ENCODE measurements at places on chromosomes 3 and 15.

GRCh38 chr3:146542179-146542578 lies 2.2 kb downstream of the PLSCR1 start:
- no peak for DNase-seq

DNA sequence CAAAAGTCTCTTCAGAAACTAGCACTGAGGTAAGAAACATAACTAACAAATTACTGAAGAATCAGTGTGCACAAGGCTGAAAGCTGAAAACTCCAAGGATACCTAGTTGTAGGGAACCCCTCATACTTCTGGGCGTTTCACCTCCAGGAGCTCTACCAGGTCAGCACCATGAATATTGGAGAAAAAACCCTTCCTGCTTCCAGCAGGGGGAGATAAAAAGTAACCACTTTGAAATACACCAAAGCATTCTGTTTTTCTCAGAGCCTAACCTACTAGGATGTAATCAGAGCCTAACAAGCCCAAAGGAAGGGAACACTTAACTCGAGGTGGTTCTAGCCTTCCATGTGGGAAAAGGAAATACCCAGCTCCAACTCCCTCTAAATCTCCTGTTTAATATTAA lies 175.8 kb upstream of the MME start:
- DNase-seq = no peak

DNA sequence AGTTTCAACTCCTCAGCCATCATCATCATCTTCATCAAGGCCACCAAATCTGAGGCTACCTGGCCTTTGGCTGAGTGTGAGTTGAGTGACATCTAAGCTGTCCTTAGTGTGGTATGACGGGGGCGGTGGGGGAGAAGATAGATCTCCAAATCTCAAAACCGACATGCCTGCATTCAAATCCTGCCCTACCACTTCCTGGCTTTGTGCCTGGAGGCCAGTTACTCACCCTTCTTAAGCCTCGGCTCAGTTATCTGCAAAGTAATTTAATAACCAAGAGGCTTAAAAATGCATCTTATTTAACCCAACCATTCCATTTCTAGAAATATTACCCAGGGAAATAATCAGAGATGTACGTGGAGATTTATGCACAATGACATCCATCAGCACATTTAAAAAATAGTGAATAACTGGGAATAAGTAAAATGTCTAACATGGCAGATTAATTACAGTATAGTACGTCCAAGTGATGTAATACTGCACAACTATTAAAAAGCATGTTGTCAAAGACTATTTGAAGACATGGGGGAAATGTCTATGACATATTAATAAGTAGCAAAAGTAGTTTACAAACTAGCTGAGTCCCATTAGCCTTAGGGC lies 167.4 kb downstream of the NTRK3 start:
- DNase-seq = no peak

DNA sequence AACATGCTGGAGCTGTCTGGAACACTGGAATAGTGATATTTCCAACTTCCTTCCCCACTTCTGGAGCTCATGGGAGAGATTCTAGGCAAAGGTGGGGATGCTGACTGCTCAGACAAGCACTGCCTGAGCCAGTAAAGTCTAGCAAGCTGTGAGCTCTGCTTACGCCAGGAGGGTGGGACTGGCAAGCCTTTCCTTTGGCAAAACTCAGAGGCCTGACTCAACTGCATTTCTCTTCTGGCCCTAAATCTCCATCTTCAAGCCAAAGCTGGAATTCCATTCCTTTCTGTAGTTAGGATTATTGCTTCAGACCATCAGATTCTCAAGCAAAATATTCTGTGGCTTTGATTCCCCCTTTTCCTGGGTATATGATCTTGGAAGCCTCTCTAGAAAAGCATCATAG lies 20.3 kb upstream of the EPB42 start:
- no peak for DNase-seq

- DNase-seq = no peak
These were observed 8.2 kb downstream of the TKT start for GRCh38 chr3:53247619-53248018.

GRCh38 chr3:181930105-181930504 lies 218.4 kb downstream of the SOX2 start:
- no peak for DNase-seq

- DNase-seq = no peak
These were observed 209.2 kb downstream of the NSUN3 start for GRCh38 chr3:94272016-94272415.

DNA sequence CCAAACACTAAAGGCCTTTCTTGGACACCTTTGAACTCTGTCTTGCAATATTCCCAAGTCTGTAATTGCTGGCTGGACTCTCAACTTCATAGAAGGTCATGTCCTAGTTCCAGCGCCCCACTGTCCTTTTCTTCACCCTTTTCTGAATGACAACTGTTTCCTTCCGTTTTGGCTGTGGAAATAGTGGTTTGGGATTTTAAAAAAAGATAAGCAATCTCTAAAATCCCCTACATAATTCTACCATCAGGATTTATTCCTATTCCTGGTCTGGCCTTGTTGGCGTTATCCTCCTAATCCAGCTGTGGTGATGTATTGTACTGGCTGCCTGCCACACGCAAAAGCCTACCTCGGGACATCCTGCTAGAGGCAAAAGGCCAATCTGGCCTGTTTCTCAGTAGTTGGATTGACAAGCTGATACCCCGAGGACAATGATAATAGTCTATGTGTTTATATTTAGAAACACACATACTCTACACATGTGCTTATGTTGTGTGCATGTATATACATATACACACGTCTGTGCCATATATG lies 440.3 kb upstream of the DPH6 start:
- peak; percentile 7 for DNase-seq

- DNase-seq = no peak
These were observed 93.0 kb upstream of the C3orf80 start for GRCh38 chr3:160132226-160132625.

DNA sequence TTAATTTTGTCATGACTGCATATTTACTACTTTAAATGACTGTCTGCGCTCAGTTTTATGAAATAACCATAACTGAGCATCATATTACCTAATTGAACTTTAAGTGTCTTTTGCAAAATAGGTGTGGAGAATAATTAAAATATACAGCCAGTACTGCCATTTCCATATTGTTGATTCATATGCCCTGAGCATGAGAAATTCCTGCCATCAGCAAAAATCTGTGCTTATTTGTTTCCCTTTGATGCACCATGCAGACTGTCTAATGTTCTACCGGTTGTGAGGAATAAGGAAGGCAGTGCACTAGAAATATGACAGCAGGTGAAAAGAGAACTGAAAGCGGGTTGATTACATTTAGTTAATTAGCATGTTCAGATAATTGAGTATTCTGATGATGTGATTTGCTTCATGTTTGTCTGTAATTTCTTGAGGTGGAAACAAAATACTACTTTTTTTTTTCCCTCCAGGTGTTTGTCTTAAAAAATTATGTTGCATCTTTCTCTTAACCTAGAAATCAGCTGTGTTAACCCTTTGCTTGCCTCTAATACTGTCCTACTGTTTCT lies 229.4 kb upstream of the AZI2 start:
- DNase-seq = no peak

- DNase-seq = no peak
These were observed 117.0 kb upstream of the TSPAN3 start for GRCh38 chr15:77187751-77188464.

- DNase-seq = no peak
These were observed 464 bp downstream of the SOX2 start for GRCh38 chr3:181712226-181712552.

All from skeletal muscle cell (primary cell).